Erythroblast (primary cell): ENCODE measurements at places on chromosomes 5 and 9.

DNA sequence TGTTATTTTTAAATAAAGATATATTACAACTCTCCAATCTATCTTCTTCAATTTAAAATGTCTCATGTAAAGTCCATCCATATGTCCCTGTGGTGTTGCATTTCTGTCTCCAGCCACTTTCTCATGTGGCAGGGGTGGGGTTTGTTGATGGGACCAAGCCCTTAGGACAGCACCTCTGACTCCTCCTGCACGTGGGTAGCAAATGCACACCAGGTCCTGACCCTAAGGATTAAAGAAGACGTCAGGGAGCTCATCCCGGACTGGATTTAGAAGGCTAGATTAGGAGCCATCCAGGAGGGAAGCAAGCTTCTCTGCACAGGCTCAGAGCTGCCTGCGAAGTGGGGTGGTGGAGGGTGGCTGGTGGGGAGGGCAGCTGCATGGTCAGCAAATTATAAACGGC lies 38.9 kb upstream of the FAM120AOS start:
- no peak for DNase-seq

GRCh38 chr9:127388037-127388855 lies 8.7 kb upstream of the SLC2A8 start:
- DNase-seq, result no peak

DNA sequence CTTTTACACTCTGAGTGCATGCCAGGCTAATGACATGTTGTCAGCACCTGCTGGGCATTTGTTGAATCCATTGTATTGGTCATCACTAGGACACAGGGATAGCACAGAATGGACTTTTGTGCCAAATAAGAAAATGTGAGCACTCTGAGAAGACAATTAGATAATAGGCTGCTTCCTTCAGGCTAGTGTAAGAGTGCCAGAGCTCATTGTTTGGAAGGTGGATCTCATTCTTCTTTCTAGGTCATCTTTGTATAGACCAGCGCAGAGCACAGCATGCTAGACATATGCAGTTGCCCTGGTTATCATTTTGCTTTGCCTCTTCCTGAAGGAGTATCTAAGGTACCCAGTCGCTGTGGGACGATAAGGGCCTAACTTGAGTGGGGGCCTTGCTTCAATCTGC lies 493.4 kb upstream of the COX7C start:
- no peak for DNase-seq

DNA sequence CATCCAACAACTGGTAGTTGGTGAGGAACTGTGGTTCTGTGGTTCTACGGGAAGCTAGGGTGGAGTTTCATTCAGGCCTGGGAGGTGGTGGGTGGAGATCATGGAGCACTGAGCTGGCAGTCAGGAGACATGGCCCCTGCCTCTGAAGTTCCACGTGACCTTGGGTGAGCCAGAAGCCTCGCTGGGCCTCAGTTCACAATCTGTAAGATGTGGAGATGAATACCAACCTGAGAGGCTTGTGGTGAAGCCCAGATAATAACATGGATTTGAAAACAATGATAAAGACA lies 177.9 kb downstream of the MACROH2A1 start:
- no peak for DNase-seq

DNA sequence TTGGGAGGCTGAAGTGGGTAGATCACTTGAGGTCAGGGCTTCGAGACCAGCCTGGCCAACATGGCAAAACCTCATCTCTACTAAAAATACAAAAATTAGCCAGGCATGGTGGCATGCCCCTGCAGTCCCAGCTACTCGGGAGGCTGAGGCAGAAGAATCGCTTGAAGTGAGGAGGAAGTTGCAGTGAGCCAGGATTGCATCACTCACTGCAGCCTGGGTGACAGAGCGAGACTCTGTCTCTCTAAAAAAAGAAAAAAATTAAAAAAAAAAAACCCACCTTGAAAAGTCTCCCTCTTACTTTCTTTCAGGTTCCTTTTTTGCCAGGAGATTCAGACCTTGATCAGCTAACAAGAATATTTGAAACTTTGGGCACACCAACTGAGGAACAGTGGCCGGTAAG lies 34.2 kb downstream of the CDK7 start:
- DNase-seq, result no peak

- no peak for DNase-seq
Observed at GRCh38 chr9:95754533-95755420, 120.7 kb upstream of the ERCC6L2 start.

DNA sequence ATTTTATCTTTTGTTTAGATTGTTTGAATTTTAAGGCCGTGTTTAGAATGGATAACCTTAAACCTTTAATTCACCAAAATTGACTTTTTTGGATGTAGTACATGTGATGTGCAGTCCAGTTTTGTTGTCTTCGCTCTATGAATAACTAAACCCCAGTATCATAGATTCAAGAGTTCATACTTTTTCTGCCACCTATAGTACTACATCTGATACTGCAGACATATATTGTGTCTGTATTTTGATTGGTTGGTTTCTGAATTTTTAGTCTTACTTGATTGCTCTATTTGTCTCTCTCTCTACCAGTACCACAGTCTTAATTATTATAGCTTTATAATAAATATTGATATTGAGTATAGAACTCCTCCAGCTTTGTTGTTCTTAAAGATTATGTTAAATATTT lies 58.1 kb downstream of the PPIP5K2 start:
- DNase-seq, result no peak

DNA sequence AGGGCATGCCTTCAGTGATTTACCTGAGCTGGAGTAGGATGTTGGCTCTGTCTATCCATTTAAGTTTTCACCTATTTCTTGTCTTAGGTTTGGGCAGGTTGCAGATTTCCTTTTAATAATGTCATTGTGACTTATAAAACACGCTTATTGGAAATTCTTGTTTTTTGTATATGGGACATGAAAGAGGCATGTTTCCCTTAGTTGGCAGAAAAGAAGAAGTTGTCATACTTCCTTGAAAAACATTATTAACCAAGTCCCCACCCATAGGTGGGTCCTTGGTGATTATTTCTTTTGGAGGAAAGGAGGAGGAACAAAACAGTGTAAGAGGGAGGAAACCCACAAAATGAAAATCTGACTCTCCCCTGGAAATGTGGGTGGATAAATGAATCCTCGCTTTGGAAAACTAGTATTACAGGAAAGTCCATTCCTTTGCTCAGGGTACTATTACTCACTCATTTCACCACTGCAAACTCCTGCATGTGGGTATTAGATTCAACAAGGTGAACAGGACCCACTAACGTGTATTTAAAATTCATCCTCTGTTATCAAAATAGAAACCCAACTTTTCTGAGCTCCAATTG lies 9.3 kb downstream of the CER1 start:
- no peak for DNase-seq

DNA sequence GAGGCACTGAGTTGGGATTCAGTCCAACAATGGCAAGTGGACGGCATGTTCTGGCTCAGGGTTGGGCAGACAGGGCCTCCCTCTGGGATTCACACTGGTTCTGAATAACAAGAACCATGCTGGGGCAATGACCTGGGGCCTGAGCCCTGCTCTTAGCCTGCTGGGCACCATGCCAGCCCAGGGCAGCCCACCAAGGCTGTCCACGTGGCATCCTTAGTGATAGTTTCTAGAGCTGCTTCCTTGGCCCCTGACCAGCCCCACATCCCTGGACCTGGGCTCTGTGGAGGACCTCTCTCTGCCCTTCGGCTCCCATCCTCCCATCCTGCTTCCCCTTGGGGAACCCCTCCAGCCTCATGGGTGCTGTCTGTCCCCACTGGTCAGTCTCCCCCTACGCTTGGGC lies 22.3 kb upstream of the OLFM1 start:
- DNase-seq, result no peak

DNA sequence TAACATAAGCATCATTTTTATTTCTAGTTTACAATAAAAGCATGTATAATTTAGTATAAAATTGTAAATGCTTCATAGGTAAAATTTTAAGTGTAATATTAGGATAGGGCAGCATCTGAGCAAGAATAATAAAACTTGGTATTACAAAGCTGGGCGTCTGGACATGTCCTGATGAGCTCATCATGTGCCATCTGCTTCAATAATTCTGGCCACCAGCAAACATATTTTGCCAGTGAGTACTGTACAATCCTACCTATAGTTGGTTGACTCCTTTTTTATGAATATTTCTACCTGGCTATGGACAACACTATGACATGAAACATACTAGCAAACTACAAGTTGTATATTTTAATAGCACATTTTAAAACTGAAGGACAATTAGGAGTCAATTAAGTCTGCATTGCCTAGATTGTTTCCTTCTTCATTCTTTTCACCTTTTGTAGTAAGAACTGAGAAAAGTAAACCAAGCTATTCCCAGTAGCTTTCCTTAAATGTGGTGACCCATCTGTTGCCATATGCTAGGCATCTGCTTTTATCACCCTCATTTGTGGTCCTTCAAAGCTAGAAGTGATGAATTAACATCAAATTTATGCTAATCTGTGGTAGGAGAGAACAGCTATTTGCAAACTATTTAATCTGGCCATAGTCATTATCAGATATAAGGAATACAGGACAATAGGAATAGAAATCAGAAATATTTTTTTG lies 23.4 kb downstream of the LURAP1L start:
- DNase-seq, result no peak

- peak; percentile 66 for DNase-seq
Observed at GRCh38 chr9:99824378-99825171, 2.9 kb downstream of the NR4A3 start.

DNA sequence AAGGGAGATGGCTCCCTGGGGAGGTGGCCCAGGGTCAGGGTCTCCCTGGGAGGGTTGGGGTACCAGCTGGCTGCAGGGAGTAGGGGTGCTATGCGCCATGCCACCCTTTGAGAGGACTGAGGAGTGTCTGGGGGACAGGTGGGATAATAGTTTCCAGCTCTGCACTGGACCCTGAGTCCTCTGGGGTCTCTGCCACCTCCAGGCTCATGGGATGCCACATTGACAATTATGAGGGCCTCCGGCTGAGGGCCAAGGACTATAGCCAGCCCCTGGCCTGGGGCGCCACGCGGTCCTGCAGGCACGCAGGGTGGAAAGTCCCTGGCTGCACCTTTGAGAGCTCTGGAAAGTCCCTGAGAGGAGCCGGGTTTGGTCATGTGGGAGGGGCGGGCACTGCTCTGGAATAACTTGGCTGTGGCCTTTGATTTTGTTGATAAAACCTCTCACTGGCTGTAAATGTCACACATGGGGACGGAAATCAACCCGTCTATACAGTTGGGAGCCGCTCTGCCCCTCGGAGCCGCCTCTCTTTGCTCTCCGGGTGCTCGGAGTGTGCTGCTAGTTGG lies 16.0 kb downstream of the TRAF2 start:
- DNase-seq, result no peak

DNA sequence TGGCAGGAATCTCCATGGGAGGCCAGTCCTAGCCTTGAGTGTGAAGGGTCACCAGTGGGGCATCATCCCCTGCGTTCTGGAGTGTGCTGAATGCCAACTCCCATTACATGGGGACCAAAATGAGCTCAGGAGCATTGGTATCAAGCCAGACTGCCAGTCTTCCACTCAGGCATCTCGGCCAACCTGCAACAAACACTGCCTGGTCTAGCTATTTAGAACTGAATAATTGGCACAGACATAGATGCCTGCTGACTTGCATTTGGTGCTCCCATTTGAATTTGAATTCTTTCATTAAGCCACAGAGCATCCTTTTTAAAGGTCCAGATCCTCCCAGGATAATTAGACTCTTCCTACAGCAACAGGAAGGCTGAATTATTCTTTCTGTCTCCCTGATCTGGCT lies 116.6 kb upstream of the ABCA1 start:
- no peak for DNase-seq

- DNase-seq, result no peak
Observed at GRCh38 chr5:17219006-17219422, 1.6 kb downstream of the BASP1 start.

- no peak for DNase-seq
Observed at GRCh38 chr5:178651046-178651810, 24.4 kb upstream of the CLK4 start.

GRCh38 chr5:35066260-35066795 lies 18.6 kb upstream of the AGXT2 start:
- no peak for DNase-seq

GRCh38 chr5:149376104-149376503 lies 3.0 kb downstream of the IL17B start:
- no peak for DNase-seq

GRCh38 chr9:135690836-135691570 lies 8.3 kb downstream of the SOHLH1 start:
- no peak for DNase-seq

- no peak for DNase-seq
Observed at GRCh38 chr9:124708074-124708473, 63.0 kb downstream of the NR6A1 start.

- no peak for DNase-seq
Observed at GRCh38 chr5:110031402-110032140, 341.8 kb downstream of the MAN2A1 start.

- no peak for DNase-seq
Observed at GRCh38 chr5:14284392-14285148, 141.4 kb downstream of the TRIO start.

GRCh38 chr5:166088389-166089039 lies 2202.9 kb upstream of the WWC1 start:
- no peak for DNase-seq

GRCh38 chr9:130927995-130928900 lies 10.8 kb downstream of the FIBCD1 start:
- DNase-seq, result no peak

GRCh38 chr5:88861231-88861630 lies 21.8 kb downstream of the MEF2C start:
- no peak for DNase-seq

- no peak for DNase-seq
Observed at GRCh38 chr9:19286634-19287188, 56.2 kb downstream of the DENND4C start.

DNA sequence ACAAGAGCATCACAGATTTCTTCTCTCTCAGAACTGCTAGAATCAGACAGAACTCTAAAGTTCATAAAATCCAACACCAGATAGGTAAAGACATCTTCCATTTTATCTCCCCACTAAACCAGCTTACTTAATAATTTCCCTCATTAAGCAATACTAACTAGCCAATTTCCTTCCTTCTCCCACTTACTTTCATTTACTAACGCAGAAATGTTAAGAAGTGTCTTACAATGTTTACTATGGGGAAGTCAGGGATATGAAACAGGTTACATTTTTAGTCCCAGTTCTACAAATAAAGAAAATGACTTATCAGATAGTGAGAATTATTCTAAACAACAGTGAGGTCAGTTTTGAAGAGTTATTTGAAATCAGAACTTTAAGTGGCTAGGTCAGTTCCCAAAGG lies 236.5 kb downstream of the FBXL17 start:
- DNase-seq, result no peak

GRCh38 chr9:93132287-93132927 lies 1.6 kb downstream of the NINJ1 start:
- no peak for DNase-seq

DNA sequence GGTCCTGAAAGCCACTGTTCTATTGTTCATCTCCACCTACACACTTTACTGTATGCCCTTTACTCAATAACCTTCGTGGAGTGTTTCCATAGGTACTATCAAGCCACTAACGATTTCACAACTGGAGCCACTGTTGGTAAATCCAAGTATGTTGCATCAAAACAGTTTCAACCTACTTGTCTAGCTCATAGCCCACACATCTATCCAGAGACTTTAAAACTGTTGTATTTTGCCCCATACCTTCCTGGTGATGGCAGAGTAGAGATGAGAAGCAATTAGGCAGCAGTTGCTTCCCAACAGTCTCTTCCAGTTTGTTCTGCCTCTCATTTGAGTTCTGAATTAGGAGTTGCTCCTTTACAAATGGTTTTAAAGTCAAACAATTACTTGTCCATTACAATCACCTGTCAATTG lies 607 bp downstream of the FAXDC2 start:
- peak; percentile 39 for DNase-seq
